ENCODE measurements at places on chromosomes 1 and 21. TPM values are rescaled to one million over a fixed set of nuclear protein-coding genes. Genes with fewer than 3 reads are reported as not detected.

Gene CYP4A22
- total RNA-seq: not detected

Gene S100A4
- total RNA-seq: 690 TPM

Gene MARCKSL1
- 21.8 TPM for total RNA-seq

Gene OLIG2
- not detected for total RNA-seq

Gene CD34
- total RNA-seq: 142 TPM

Gene UMODL1
- not detected for total RNA-seq

Gene FLG2
- total RNA-seq: not detected

Gene C1orf94
- not detected for total RNA-seq

Gene LRRC41
- total RNA-seq: 102 TPM

Gene EPHB2
- 3.2 TPM for total RNA-seq

Gene ELAVL4
- not detected for total RNA-seq

Gene CYP4A11
- total RNA-seq: not detected

Gene GUCA2B
- not detected for total RNA-seq

Gene ABCA4
- not detected for total RNA-seq

DNA sequence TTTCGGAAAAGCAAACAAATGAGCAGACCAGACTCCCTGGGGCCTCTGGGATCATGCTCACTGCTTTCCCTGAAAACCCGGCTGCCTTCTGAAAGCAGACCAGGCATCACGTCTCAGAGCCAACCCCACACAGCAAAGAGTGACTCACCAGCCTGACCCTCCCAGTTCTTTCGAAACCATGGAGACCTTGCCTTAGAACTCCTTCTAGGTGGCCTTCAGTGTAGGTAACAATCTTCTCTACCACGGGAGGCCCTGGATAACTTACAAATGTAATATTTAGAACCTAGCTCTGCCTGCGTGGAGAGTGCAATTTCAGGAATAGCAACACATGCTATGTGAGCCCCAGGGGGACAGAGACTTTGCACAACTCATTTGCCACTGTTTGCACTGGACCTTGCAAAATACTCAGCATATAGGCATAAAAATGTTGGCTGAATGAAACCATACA is 105.2 kb downstream of the SUSD4 start:
- no peak for DNase-seq

GRCh38 chr1:115056395-115056798 is 26.8 kb downstream of the TSHB start:
- no peak for DNase-seq

- DNase-seq: no peak
These were observed 8.2 kb downstream of the SIM2 start for GRCh38 chr21:36706951-36707762.

DNA sequence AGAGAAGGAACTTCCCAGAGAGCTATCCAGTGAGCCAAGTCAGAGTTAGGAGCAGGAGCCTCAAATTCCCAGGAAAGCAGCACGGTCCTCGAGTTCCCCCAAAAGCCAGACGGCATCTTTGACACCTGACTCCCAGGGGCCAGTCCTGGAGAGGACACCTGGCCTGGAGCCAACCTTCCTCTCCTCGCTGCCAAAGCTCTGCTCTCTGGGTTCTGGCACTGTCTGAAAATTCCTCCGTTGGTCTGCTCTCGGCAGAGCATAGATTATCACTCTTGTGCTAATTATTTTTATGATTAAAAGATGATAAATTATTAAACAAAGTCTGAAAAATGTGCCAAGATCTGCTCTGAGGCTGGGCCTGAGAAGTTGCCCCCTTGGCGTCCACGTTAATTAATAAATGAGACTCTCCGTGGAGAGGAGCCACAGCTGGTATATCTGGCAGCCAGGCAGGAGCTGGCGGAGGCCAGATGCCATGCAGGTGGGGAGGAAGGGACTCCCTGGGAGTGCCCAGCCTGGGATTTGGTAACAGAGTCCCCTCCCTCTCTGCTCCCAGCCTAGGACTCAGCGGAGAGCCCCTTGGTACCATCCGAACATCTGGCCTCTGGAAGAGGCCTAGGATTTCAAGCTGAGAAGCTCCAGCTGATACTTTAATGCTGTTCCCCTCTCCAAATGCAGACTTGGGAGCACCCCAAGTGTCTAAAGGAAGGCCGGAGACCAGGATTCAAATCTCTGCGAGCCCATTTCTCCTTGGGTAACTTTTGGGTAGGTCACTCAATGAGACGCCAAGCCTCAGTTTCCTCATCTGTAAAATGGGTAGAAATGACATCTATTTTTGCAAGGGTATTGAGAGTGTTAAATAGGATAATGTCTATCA is 163.7 kb upstream of the POU3F1 start:
- no peak for DNase-seq

DNA sequence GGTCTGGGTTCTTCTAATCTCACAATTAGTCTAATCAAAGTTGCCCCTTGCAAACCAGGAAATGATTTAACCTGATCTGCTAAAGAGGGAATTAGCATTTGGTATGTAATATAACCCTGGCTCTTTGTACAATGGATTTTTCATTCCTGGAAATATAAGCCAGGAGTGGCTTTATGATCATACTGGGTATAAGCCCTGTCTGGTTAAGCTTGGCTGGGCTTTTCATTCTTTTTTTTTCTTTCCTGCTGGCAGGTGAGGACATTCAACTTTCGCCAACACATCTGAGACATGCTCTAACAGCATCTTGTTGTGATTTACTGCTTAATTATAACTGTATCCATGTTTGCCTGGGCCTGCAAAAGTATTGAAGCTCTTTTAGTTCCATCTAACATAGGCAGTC is 20.4 kb upstream of the SDE2 start:
- no peak for DNase-seq

DNA sequence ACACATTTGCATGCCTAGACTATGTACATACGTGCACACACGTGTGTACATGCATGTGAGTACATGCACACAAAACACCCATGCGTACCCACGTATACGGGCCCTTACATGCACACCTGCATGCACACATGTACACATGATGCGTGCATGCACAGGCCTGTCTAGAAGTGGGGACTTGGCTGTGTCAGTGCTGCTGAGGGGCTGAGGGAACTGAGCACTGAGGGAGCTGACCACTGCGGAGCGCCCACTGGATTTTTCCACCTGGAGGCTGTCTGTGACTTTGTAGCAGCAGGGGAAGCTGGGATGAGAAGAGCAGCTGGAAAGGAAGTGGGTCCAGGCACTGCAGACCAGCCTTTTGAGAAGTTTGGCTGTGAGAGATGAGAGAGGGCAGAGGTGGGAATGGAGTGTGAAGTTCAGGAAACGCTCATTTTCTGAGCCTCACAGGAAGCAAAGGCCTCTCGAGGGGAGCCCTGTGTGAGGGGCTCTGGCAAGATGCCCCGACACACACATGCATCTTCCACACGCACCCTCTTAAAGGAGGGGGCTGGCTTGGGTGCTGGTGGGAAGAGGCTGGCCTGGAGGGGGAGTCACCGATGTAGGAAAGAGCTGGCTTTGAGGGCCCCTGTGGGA is 20.9 kb downstream of the PODN start:
- DNase-seq: no peak

GRCh38 chr1:165487921-165488320 is 43.0 kb upstream of the RXRG start:
- DNase-seq: no peak

- no peak for DNase-seq
These were observed 187.3 kb downstream of the ATP6V1G3 start for GRCh38 chr1:198352975-198353695.

GRCh38 chr1:183942933-183943693 is 94.4 kb downstream of the COLGALT2 start:
- DNase-seq: no peak

DNA sequence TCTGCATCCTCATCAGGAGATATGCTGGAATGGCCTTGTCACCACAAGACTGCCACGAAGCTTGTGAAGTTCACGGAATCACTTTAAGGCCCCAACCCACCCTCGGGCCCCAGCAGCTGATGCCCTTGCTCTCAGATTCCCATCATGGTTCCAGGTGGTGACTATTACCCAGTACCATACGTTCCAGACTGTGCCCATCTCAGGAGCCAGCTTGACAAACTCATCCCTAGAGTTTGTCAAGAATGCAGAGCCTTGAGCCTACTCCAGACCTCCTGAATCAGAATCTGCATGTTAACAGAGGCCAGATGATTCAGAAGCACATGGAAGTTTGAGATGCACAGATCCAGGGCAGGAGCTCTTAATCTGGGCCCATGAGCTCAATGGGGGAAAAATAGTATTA is 53.9 kb upstream of the RBM15 start:
- DNase-seq: no peak

DNA sequence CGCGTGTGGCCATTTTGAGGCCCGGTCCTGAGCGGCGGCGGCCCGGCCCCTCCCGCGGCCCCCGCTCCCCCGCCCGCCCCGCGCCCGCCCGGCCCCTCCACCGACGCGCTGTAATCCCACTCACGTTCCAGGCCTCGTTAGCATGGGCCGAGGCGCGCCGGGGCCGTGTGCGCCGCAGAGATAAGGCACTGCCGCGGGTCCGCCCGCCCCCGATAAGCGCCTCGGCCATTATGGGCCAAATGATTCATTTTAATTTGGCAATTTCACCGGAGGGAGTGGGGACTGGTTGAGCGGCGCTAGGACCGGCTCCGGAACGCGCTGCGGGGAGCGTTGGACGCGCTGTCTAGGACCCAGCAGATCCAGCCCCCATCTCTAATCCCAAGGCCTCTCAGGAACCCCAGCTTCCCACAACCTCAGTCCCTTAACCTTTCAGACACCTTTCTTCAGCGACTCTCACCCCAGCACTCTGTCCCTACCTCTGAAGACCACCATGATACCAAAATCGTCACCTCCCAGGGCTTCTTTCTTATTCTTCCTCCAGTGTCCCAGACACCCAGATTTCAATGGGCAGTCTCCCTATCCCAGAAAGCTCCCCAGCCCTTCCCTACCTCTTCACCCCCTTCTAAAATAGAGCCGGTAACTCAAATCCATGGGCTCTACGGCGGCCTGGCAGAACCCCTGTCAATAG is at the start of gene TAL1:
TAL1 (minus strand) TSS at position 39 of the 688 bp plus-strand sequence. CDS start 6,337 bp downstream, outside the sequence.
- no peak for DNase-seq

GRCh38 chr1:229223498-229223897 is 47.4 kb upstream of the RAB4A start:
- DNase-seq: no peak

DNA sequence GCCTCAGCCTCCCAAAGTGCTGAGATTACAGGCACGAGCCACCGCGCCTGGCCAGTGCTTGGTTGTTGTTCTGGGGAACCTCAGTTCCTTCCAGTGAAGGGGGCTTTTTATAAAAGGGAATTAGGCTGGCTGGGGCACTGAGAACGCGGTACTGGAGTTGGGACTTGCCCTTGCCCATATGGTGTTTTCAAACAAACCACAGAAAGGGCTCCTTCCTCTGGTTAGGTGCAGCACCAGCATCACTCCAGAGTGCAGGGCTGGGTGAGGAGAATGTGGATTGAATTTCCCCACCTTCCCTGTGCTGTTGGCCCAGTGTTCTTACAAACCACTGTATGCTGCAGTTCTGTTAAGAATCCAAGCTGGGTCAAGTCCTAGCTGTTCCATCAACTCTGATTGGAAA is 5.3 kb downstream of the MAN1C1 start:
- DNase-seq: no peak

DNA sequence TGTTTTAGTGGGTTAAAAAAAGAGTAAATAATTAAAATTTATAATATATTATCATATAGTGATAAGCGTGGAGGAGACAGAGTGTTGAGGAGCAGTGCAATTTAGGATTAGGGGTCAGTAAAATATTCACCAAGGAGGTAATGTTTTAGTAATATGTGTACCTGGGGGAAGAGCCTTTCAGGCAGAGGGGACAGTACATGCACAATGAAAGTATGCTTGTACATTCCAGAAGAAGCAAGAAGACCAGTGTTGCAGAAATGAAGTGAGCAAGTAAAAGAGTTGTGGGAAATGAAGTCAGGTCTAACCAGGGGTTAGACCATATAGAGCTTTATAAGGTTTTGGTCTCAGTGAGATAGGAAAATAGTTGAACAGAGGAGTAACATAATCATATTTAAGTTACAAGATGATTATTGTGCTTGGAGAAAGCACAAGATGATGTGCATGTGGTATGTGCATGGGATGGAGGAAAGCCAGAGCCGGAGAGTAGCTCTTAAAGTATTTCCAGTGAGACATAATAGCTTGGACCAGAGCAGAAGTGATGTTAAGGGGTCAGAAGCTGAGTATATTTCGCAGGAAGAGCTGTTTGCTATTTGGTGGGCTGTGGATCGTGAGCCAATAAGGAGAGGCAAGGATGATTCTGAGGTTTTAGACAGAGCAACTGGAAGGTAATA is 44.8 kb downstream of the SNX7 start:
- DNase-seq: no peak

DNA sequence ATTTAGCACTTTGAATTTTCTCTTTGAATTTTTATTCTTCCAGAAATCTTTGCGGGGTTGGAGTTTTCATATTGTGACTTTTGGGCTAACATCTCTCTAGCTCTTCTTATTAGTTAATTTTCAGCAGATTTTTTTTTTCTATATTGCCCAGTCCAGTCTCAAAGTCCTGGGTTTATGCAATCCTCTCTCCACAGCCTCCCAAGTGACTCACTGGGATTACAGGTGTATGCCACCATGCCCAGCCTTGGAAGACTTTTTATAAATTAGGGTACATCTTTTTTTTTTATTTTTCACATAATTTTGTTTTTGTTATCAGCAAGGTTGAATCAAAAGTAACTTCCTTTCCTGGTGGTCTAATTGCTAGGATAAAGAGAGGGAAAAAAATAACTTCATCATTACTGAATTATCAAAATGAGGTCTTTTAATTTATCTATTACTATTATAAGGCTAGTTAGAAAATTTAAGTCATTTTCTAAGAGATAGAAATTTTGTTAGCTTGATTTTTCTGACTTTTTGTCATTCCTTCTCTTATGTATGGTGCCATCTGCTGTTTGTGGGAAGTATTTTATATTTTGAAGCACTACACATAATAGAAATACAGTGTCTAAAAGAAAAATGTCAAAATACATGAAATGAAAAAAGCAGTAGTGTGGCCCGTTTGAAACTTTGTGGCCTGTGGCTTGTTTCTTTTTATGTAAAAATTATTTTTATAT is 273.4 kb upstream of the CACYBP start:
- no peak for DNase-seq

- no peak for DNase-seq
These were observed 366.2 kb downstream of the USH2A start for GRCh38 chr1:216057063-216057462.

GRCh38 chr1:201069636-201070035 is 42.6 kb downstream of the CACNA1S start:
- no peak for DNase-seq

DNA sequence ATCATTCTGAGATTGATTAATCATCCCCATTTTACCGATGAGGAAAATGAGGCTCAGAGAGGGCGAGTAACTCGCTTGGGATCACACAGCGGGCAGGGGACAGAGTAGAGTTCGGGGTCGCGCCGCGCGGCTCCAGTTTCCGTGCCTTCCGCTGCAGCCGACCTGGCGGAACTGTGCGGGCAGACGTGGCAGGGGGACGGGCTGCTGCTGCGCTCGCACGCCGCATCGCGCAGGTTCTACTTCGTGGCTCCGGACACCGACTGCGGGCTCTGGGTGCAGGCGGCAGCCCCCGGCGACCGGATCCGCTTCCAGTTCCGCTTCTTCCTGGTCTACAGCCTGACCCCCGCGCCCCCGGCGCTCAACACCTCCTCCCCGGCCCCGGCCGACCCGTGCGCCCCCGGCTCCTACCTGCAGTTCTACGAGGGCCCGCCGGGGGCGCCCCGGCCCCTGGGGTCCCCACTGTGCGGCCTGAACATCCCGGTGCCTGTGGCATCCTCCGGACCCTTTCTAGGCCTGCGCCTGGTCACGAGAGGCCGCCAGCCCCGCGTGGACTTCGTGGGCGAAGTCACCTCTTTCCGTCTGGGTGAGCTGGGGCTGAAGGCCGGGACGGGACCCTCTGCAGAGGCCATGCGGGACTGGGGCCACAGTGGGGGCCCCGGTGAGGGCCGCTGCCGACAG is 2.3 kb downstream of the LDLRAD2 start:
- no peak for DNase-seq

- DNase-seq: no peak
These were observed 13.8 kb upstream of the SPRR5 start for GRCh38 chr1:152933196-152933595.

Data from ascending aorta (tissue), 2 donors.